ENCODE measurements at places on chromosomes 7 and 10.

GRCh38 chr7:50147951-50148808 is 55.1 kb upstream of the ZPBP start:
- DNase-seq: peak; percentile 12

DNA sequence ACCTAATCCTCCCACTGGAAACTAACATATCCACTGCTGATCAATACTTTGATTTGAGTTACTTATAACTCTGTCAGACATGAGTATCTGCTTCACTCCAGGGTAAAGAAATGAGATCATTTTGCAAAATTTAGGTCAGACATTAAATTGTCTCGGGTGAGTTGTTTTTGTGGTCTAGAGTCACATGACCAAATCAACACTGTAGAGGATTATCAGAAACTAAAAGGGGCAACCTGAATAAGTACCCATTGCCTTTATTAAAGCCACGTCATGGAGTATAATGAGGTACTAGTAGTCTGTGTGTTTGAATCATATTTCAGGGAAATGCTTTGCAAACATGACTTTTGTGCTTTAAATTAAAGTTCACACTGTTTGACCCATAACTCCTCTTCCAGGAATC is 107.7 kb upstream of the ADO start:
- DNase-seq: no peak

DNA sequence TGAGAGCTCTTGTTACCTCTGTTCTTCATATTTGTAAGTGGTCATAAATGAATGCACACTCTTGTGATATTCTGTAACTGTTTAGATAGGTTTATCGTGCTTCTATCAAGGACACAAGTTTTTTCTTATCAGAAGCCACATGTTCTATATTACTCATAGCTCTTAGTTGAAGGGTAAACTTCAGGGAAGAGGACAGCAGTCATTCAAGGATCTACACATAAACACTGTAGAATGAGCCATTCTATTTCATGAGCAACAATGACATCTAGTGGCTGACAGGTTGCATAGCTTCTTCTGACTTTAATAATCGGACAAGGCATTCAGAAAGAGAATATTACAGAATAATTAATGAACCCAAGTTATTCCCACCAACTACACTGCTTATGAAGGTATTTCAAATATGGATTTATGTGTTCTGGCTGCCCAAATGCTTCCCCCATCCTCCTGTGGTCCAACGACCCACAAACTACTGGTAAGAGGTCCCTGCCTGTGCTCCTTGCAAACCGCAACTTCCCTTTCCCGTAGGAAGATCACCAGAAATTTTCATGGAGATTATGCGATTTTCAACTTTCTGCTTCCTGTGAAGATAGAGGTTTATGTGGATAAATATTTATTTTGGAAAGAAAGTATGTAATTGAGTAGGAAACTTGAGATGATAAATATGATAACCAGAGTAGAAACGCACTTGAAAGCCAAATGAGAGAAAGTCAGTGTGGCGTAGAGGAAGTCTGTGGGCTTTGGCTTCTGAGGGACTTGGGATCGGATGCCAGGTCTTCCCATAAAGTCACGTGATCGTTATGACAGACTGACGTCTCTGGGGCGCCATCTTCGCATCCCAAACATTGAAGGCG is 16.8 kb upstream of the ABCB5 start:
- peak; percentile 76 for DNase-seq

DNA sequence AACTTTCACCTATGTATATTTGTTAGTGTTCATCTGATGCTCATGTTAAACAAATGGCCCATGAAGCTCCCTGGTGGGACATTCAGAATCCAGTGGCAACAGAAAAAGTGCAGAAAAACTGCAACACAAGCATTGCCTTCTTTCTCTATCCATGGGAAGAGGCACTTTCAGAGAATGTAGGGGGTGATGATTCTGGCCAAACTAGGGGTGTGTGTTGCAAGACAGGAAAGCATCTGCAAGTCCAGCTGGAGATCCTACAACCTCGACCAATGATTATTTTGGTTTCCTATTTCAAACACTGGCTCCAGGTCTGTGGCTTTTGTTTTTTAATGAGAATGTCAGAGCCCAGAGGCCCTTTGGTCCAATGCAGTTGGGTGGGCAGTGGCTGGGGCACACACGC is 198.7 kb downstream of the CXCL12 start:
- peak; percentile 82 for DNase-seq

DNA sequence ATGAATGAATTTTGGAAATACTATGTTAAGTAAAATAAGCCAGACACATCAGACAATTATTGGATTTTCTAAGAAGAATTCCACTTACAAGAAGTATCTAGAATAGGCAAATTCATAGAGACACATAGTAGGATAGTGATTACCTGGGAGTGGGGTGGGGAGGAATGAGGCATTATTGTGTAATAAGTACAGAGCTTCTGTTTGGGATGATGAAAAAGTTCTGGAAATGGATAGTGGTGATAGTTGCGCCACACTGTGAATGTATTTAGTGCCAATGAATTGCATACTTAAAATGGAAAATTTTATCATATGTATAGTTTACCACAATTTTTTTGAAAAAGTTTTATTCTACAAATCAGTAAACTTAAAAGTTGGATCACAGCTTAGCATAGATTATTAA is 297.2 kb upstream of the KAT6B start:
- no peak for DNase-seq
